Right renal pelvis (tissue), 4 donors: ENCODE measurements at places on chromosomes 11 and 22.

- no peak for DNase-seq
Measured at GRCh38 chr22:19693581-19693980, 20.7 kb upstream of the SEPTIN5 start.

GRCh38 chr11:104106136-104106754 lies 57.7 kb downstream of the PDGFD start:
- DNase-seq, result no peak

GRCh38 chr22:43833286-43834240 lies 21.5 kb upstream of the EFCAB6 start:
- no peak for DNase-seq

- DNase-seq, result no peak
Measured at GRCh38 chr11:117514256-117514655, 186.6 kb downstream of the CEP164 start.

GRCh38 chr11:57599381-57599780 lies 1.9 kb downstream of the SERPING1 start:
- no peak for DNase-seq

DNA sequence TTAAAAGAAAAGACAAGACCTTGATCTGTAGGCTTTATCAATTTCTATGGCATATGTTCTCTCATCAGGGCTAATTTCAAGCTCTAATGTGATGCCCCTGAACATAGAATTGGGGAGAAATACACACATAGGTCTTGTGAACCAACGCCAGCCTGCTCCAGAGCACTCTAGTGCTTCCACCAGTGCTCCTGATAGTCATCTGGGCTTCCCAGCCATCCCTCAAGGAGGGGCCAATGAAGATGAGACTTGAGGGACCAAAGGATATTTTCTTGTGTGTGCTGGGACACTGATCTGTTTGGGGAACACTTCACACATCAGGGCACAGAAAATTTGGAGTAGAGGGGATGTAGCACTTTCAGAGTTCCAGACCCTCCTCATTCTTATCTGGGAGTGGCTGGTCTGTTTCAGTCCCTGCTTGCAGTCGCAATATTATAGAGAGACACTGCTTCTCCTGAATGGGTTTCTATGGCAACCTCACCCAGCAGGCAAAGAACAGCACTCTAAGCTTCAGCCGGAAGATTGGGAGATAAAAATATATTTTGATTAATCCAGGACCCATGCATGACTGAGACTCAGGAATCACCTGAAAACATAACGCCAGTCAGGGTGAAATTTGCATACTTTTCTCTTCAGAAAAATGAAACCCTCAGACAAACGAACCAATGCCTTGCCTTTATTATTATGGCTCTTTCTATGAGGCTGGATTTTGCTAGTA lies 28.4 kb upstream of the SCN3B start:
- no peak for DNase-seq

- DNase-seq, result no peak
Measured at GRCh38 chr11:87330187-87330601, 292.5 kb downstream of the TMEM135 start.

GRCh38 chr22:43397766-43398165 lies 14.0 kb upstream of the MPPED1 start:
- no peak for DNase-seq
